Stimulated activated CD4-positive, alpha-beta T cell treated with anti-CD3 and anti-CD28 coated beads, Interleukin-12 subunit alpha, Interleukin-12 subunit beta, amount 100 ng/mL, for 24 hours (primary cell): ENCODE measurements at places on chromosomes 12 and 14.

GRCh38 chr12:129863938-129864337, 39.9 kb downstream of the TMEM132D start:
- no peak for DNase-seq

GRCh38 chr12:46364777-46365580, 7.6 kb downstream of the SLC38A2 start:
- no peak for DNase-seq

DNA sequence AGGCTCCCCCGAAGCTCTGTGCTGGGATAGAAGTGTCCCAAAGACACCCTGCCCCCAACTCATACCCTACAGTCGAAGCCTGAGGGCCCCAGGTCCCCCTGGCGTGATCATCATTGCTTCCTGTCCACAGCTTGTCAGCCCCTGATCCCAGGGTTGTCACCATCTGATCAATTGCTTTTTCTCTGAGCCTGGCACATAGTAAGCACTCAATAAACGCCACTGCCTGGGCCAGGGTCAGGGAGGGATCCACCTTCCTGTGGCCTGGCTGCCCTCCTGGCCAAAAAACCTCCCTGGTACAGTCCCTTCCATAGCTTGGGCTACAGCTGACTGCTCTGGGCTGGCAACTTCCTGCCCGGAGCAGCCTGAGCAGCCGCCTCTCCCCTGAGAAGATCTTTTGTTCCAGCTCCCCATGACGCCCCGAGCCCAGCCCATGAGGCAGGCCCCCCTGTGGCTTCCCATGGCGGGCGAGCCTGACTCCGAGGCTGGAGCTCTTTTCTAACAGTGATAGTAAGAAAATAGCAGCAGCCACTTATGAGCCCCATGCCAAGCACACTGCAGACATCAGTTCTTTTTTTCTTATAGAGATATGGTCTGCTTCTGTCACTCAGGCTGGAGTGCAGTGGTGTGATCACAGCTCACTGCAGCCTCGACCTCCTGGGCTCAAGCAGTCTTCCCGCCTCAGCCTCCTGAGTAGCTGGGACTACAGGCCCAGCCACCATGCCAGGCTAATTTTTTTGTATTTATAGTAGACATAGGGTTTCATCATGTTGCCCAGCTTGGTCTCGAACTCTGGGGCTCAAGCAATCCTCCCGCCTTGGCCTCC, 6.5 kb downstream of the SH2B3 start:
- no peak for DNase-seq

DNA sequence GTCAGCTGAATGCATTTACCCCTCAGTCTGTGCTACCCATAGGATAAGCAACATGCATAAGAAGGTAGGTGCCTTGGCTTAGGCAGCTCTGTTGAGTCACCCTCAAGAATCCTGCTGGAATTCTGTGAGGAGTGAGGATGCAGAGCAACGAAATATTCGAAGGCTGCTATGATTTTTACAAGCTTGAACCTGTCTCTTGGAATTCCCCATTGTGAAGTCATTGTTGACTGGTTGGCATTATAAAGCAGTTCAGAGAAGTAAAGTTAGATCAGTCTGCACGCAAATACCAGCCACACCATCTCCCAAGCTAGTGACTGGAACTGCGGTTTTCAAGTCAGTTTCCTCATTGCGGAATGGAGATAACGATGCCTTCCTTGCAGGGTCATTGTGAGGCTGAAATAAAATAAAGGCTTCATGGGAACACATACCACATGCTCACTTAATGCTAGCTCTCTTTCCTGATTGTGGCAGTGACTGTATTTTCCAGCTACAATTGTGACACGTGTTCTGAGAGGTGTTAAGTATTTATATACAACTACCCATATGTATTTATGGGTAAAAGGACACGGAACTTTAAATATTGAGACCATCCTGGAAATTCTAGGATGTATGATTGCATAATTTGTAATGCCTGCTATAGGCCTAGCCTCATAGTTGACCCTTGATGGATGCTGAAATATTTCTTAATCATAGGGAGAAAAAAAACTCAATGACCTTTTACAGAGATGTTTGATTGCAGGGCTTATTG, 96.7 kb downstream of the ETV6 start:
- no peak for DNase-seq

DNA sequence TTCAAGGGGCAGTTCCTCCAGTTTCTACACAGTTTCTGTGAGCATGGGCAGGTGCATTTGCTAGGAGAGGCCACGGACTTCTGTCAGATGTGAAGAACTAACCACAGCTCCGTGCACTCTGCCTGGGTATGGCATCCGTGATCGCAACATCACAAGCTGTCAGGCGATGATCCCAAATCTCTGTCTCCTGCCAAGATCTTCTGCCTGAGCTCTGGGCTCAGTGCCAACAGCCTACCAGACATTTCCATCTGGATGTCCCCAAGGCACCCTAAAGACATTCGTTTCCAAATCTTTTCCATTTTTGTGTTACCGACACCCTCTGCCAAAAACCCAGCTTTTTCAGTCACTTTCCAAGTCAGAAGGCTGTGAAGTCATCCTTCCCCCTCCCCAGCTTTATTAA, 292.1 kb downstream of the GLT1D1 start:
- no peak for DNase-seq

GRCh38 chr12:49776858-49777257, 35.5 kb downstream of the TMBIM6 start:
- DNase-seq, result no peak

DNA sequence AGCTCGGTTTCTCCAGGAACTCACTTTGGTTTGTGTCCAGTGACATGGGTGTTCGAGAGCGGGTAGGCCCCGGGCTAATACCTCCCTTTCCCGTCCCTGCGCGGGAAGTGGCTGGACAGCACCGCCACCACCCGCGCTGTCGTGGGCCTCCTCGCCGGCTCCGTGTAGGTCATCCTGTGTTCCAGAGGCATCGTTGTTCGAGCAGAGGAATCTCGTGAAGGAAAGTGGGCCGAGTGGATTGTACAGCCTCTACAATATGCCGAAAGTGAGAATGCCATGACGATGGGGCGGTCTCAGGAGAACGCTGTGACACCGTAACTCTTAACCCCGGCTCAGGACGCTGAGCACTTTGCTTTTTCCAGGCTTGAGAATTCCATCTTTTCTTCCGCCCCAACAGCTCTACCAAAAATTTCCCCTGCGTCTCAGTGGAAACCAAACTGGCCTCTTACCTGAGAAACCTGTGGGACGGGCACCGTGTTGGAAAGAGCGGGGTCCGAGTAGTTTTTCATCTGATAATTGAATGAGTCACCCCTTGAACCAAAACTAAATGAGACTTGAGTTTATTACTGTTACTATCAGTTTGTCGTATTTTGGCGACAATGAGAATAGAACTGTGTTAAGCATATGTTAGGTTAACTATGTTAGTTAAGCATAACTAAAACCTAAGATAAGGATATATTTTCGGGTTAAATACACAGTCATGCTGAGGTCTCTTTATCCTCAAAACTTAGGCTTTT, 510 bp downstream of the EIF2S1 start:
- peak; percentile 22 for DNase-seq

- no peak for DNase-seq
These were observed 17.0 kb downstream of the SLC4A8 start for GRCh38 chr12:51441583-51441982.

- DNase-seq, result no peak
These were observed 30.1 kb downstream of the MED13L start for GRCh38 chr12:116247377-116247776.

DNA sequence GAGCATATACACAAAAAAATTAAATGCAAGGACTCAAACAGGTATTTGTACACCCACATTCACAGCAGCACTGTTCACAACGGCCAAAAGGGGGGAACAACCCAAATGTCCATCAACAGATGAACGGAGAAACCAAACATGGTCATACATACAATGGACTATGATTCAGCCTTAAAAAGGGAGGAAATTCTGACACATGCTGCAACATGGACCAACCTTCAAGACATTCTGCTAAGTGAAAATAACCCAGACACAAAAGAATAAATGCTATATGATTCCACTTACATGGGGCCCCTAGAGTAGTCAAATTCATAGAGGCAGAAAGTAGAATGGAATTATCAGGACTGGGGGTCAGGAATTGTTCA, 29.5 kb downstream of the ACTN1 start:
- no peak for DNase-seq

- no peak for DNase-seq
These were observed 217.8 kb downstream of the KITLG start for GRCh38 chr12:88362439-88362838.

DNA sequence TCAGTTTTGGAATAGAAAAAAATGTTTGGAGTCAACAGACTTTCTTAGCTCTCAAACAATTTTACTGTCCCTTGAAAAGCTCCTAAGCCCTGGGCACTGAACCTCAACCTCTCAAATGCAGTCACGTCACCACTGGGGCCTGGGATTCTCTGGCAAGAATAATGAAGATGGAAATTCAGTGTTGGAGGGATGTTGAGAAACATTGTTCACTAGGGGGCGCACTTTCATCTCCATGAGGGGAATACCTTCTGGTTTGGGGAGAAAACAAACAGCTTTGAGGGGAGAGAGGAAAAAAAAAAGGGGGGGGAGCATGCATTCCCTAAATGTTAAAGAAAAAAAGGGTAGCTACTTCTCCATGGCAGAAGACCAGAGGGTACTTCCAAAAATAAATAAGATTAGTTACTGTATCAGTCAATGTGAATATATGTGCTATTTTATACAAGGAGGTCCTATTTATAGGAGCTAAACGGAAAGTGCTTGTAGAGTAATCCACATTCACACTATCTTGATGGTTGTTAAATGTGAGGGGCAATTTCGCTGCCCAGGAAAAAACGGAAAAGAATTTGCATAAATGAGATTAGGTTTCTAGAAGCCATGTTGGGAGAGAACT, 5.8 kb upstream of the TBPL2 start:
- DNase-seq, result peak; percentile 44

DNA sequence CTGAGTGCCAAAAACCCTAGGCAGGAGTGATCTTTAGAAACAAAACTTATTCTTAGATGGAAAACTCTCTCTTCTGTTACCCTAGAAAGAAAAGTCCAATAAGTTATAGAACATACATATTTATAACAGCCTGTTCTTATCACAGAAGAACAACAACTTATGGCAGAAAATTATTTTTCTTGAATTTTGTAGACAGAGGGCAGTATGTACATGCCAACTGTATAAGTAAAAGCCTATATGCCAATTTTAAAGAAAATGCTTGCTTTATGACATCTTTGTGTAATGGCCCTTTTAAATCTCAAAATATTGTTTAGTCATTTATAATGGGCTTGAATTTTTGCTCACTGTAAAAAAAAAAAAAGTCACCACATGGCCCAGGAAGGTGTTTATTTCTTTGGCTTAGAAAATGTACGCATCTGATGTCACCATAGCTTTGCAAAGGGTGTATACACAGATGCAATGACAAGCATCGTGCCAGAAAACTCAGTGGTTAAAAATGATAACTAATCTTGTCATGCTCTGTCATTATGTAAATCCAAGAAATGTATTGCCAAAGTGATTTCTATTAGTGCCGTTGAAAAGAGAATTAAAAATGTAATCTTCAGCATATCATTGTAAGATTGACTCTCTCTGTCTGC, 38.3 kb upstream of the GRIP1 start:
- no peak for DNase-seq

GRCh38 chr14:101961746-101962502, 2.4 kb upstream of the DYNC1H1 start:
- no peak for DNase-seq

GRCh38 chr12:31021809-31022494, 51.7 kb upstream of the DDX11 start:
- no peak for DNase-seq

DNA sequence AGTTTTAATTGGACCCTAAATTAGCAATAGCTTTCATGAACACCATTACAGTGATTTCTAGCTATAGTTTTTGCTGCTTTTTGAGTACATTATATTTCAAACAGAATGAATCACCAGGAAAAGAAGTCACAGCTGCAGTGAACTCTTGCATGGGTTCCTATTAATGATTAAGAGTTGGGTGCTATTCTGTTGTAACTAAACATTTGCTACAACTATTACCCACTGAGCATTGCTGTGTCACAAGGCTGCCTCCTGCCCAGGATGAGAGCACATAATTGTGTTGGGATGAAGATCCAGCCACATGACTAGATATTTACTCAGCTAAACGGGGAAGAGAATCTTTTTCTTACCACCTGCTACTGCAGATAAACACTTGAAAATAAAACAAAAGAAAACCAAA, 152.7 kb downstream of the GXYLT1 start:
- DNase-seq, result no peak

DNA sequence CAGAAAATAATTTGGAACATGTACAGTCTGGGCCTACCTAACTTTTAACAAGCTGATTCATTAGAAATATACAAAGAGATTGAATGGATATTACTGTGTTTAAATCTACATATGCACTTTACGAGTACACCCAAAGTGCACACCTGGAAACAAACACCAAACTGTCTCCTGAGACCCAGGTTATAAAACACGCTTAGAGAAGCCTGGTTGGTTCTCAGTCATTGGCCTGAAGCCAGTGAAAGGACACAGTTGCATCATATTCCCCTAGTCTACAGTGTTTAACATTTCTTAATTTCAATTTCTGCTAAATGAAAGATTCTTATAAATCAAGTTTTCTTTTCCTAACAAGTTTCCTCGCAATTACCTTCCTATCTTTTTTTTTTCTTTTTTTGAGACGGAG, 209.5 kb downstream of the FBXL14 start:
- no peak for DNase-seq

- no peak for DNase-seq
These were observed 525.7 kb downstream of the SOX5 start for GRCh38 chr12:23423796-23424195.

DNA sequence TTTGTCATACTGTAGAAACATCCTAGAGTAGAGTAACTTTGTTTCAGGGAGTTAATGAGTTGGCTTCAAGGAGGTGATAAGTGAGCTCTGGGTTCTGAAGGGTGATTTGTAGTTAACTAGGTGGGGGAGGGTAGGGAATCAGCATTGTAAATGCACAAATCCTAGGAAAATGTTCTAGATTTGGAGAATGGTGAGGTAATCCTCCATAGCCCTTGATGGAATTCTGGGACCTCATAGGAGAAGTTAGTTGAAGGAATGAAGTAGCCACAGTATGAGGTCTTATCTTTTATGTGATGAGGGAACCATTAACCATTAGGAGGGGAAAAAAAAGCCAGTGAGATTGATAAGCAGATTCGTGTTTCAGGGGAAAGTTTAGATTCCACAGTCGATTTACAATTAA, 8.0 kb downstream of the CNOT2 start:
- no peak for DNase-seq

DNA sequence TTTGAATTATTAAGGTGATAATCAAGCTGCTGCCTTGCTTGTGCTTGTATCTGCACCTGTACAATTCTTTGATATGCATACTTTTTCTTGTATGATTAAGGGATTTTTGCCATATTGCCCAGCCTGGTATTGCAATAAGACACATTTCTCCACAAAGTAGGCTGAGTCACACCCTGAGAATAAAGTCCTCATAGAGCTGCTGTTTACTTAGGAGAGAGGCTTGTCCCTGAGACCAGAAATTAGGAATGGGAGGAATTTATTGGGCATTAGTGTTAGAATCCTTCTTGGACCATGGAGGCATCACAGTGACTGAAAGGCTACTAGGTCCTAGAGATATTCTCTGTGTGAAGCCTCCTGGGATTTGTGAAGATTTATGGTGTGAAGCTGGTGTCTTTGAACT, 506.8 kb upstream of the FBXO33 start:
- no peak for DNase-seq
